ENCODE measurements at places on chromosomes 3 and 15.

DNA sequence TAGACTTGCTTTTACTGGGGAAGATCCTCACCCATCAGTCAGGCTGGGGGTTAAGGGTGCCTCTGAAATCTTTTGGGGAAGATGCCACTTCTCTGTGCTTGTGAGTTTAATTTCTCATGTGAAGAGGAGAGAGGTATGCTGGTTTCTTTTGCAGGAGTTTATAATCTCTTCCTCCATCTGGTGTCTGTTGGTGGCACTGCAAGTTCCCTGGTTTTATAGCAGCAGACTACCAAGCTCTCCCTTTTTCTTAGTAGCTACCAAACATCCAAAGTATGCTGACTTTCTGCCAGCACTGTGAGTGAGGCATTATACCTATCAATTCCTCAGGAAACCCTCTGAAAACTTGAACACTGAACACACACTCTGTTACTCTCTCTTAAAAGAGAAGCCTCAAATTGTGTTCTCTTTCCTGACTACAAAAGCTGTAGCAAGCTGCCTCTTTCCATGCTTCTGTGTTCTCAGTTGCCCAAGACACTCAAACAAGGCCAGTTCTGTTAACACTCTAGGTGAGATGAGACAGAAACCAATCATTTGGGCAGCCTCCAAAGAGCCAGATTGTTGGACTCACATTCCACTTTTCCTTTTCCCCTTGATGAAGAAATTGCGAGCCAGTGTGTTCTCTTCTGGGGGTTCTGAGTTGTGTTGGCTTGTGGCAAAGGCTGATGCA lies 299.5 kb downstream of the GAP43 start:
- DNase-seq = no peak

GRCh38 chr15:74865316-74865715 lies 7.8 kb downstream of the SCAMP2 start:
- DNase-seq = no peak

GRCh38 chr15:77774350-77774749 lies 141.6 kb upstream of the LINGO1 start:
- no peak for DNase-seq

DNA sequence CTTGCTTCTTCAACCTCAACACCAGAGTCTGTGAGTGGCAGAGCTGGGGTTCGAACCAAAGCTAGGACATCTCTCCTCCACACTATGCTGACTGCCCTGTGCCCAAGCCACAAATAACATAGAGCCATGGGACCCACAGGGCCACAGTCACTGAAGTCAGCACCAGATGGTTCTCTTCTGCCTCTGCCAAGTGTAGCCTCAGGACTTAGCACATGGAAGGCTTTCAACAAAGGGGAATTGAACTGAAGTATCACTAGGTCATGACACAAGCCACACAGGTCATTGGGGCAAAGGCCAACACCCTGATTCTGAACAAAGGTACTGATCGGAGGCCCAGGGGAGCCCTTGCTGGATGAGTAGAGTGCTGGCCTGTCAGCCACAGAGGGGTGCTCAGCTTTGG lies 83.6 kb downstream of the BDH1 start:
- no peak for DNase-seq

GRCh38 chr3:190591080-190591479 lies 77.2 kb downstream of the IL1RAP start:
- DNase-seq = no peak

DNA sequence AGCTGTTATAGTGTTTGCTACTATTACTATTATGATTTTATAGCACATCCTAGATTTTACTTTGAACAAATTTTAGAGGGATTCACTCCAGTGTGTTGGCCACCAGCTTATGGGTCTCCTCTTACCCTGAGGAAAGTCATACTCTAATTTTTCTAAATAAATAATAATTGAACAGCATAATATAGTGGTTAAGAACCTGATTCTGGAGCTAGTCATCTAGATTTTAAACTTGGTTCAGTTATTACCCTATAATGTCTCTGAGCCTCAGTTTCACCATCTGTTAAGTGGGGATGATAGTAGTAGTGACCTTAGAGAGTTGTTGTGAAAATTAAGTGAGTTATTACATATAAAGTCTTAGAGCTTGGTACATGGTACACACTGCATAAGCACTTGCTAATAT lies 30.7 kb upstream of the TOPAZ1 start:
- no peak for DNase-seq

- no peak for DNase-seq
These were observed 166.5 kb downstream of the EBLN2 start for GRCh38 chr3:73228000-73228399.

DNA sequence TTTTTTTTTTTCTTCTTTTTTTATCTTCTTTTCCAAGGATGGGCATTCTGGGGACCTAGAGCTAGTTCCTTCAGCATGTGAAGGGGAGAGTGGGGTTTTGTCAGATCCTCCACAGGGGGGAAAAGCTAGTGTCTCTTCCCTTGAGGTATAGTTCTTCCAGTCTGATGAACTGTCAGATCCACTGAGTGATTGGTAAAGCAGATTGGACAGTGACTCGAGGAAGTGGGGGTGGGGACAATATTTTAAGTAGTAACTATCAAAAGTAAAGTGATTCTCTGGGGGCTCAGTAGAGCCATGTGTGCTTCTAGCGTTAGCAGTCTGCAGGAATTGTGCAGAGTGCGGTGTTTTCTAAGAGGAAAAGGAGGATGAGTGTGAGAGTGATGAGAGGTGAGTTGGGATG lies 62.0 kb upstream of the TRIM71 start:
- DNase-seq = no peak

DNA sequence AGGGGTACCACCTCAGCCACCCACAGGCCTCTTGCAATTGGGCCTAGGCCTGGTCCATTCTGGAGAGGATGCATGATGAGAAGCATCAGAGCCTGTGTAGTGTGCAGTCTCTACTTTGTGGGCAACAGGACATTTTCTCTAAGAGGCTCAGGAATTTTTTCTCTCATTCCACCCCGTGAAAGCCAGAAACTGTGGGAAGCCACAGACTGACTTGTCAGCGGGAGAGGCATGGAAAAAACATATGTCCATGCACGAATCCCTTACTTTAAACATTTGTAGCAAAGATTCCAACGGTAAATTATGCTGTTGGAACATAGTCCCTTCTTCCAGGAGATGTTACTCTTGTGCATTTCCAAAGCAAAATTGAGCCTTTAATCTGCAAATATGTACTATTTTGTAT lies 196.5 kb downstream of the KLHL25 start:
- DNase-seq = no peak

GRCh38 chr15:90334304-90334731 lies 17.8 kb upstream of the ZNF774 start:
- no peak for DNase-seq

- peak; percentile 41 for DNase-seq
These were observed 9.8 kb downstream of the SCG5 start for GRCh38 chr15:32651229-32651837.

GRCh38 chr3:31606453-31606852 lies 73.7 kb downstream of the STT3B start:
- DNase-seq = no peak

GRCh38 chr3:183195266-183195665 lies 32.7 kb upstream of the LAMP3 start:
- DNase-seq = no peak

DNA sequence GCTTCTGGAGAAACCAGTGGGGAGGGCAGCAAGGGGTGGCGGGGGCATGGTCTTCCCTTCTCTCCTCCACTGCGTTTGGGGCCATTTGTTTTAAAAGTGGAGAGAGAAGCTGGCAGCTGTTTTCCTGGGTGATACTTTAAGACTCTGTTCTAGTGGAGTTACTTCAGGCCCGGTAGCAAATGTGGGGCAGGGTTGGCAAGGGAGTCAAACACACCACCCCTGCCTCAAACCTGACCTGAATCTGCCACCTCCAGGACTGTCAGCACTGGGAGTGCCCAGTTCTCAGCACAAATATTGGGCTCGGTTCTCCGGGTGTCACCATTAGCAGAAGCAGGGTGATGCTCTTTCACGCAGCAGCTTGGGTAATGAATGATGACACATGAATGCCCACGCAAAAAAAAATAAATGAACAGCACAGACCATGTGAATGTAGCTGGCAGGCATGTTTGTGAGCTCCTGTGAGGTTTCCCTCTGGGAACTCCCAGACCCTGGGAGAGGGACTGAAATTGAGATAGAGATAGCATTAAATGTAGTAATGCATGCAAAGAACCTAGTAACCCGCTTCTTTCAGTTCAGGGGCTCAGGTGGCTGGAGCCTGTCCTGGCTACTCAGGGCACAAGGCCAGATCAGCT lies 424.0 kb downstream of the MCTP2 start:
- no peak for DNase-seq

GRCh38 chr3:42898896-42899675 lies 6.9 kb upstream of the ZNF662 start:
- DNase-seq = no peak

GRCh38 chr3:136804141-136804540 lies 14.8 kb upstream of the SLC35G2 start:
- DNase-seq = no peak

GRCh38 chr3:166531730-166532129 lies 694.5 kb upstream of the BCHE start:
- DNase-seq = no peak

DNA sequence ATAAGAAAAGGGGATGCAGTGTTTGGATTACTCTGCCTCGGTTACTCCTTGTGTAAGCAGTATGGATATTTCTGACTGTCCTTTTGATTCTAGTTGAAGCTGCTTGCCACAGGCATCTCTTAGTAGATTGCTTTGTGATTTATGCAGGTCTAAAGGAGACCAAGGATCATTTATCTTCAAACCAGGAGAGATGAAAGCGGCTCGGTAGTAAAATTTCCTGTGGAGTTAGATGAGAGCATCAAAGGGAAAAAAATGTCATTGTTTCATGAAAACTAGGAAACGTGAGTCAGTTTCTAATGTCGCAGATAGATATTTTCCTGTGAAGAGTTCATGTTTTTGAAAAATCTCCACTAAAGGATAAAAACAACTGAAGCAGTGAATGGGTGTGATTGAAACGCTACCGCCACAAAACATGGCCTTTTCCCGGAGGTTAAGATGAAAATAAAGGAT lies 254.0 kb upstream of the TBL1XR1 start:
- no peak for DNase-seq

DNA sequence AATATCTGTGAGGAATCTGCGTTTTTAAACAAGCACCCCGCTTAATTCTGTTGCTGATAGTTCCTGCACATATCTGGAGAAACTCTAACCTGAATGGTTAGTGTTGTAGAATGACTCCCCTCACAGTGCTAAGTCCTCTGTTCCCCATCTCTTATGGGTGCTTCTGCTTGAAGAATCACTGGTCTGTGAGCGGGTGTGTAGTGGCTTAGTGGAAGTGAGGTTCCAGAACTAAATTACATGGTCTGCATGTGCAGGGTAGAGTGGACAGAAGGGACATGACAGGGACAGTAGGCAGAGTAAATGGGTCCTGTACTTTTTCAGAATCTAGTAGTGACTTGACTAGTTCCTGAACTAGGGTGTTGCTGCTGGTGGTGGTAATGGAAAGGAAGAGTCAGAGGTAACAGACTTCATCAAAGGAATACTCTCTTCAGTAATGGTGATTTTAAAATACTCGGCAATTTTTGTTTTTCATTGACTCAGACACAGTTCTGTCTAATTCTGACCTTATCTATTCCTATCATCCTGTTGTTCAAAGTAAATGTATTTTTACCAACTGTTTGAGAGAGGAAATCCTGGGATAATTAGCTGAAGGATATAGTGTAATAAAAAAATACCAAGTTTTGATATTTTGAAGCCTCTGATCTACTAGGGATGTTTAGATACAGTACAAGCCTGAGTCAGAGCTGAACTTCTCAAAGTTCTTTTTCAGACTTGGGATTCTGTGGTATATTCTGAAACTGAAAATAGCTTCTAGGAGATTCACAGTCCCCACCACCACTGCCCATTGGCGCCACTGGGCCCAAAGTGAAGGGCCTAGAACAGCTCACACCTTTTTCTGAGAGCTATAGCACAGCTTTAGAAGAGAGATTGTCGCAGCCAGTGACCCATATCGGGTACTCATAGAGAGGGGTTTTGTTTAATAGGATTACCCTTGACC lies 55.5 kb downstream of the FNDC3B start:
- DNase-seq = peak; percentile 21

DNA sequence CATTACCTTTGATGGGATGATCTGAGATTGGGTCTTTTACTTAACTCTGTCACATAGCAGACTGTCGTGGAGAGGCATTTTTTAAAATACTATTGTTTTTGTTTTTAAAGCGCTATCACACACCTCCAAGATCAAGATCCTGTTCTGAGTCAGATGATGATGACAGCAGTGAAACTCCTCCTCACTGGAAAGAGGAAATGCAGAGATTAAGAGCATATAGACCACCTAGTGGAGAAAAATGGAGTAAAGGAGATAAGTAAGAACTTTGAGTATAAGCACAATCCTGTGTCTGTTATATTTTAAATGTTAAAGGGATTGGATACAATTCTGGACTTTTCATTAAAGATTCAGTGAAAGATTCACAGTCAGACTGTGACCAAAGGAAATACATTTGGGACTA lies 18.4 kb upstream of the ZBTB47 start:
- no peak for DNase-seq

DNA sequence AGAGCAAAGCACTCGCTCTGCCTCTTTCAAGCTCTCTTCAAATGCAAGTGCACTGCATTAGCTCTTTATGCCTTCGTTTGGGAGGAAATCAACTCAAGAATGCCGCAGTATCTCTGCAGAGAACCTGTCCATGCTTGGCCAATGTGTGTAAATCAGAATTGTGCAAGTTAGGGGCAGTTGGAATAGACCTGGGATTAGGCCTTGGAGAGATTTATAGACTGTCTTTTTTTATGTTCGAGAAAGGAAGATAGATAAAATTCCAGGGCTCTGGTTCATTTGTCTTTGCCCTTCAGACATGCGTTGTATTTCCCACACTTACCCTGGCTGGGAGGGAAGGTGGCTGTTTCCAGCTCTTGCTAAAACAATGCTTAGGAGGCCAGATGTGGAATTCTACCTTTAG lies 163.7 kb downstream of the MOBP start:
- DNase-seq = no peak

- DNase-seq = peak; percentile 80
These were observed at the start of gene AP3B2 for GRCh38 chr15:82709421-82710207. AP3B2 (minus strand) TSS chr15:82709875; CDS start chr15:82709706, 169 bp downstream.

DNA sequence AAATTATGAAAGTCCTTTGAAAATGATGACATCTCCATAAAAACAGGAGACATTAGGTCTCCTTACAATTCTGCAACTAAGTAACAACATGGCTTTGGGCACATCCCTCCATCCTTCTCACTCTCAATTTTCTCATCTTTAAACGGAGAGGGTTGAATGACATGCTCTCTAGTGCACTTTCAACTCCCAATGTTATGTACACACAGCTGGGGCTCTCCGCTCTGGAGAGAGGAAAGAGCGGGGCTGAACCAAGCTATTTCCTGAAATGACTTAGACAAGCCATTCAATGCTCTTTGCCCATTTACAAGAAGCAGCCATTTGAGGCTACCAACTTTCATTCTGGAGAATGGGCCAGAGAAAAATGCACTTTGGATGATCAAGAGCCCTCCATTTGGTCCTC lies 144.2 kb upstream of the BNIP2 start:
- no peak for DNase-seq
